ENCODE measurements at places on chromosomes 2 and 18.

- DNase-seq, result no peak
Observed at GRCh38 chr2:3214806-3215404, 162.7 kb downstream of the EIPR1 start.

- DNase-seq, result no peak
Observed at GRCh38 chr2:111965062-111965461, 66.7 kb downstream of the MERTK start.

DNA sequence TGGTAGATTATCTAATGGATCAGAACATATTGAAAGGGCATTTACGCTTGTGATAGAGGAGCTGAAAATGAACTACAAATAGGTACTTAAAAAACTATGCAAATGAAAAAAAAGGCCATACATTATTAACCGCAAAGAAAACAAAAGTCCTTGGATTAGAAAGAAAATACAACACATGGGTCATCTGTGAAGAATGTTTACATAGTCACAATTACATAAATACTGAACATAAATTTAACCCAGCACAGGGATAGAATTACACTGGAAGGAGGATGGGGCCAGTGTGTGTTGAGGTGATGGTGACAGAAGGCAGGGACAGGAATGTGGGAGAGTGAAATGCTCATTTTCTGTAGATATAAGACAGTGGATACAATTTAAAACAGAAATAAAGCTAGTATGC lies 6.6 kb downstream of the NTSR2 start:
- DNase-seq, result no peak

DNA sequence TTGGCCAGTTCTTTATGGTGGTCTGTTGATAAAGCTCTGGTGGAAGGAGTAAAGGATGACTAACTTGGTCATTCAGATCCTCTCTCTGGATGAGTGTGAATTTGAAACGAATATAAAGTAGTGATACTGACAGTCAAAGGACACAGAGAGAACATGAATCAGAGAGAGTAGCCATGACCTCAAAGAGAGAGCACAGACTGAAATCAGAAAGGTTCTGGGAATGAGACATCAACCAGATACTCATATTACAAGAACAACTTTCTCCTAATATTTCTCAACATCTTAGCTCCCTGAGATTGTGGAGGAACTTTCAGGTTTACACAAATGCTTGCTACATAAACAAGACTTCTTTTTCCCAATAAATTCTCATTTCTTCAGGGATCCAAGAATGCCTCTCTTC lies 849.1 kb upstream of the CHAC2 start:
- no peak for DNase-seq

GRCh38 chr2:242011991-242012764 lies 142.6 kb downstream of the RTP5 start:
- DNase-seq, result no peak

DNA sequence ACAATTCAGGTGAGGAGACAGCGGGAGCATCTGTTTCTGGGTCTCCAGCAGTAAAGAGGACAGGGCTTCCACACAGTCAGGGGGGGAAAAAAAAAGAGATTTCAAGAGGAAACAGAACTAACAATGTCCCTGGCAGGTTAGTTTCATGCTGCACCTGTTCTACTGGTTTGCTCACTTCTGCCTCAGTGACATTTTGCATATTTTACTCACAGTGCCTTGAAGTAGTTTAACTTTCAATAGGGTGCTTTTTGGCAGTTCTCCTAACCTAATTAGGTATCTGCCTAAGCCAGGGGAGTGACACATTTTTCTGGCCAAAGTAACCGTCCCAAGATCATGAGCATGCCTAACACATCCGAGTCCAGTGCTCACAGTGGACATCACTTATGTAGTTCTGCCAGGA lies 109.0 kb upstream of the ALK start:
- DNase-seq, result no peak

DNA sequence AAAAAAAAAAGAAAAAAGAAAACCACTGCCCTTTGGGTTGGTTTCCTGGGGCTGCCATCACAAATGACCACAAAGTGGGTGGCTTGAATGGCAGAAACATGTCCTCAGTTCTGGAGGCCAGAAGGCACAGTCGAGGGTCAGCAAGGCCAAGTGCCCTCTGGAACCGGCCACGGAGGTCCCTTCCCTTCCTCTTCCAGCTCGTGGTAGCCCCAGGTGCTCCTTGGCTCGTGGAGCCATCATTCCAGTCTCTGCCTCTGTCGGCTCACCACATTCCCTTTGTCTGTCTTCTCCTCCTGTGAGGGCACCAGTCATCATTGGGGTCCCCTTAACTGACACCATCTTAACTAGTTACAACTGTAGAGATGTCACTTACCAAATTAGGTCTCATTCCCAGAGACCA lies 8.5 kb upstream of the NFATC1 start:
- DNase-seq, result no peak

DNA sequence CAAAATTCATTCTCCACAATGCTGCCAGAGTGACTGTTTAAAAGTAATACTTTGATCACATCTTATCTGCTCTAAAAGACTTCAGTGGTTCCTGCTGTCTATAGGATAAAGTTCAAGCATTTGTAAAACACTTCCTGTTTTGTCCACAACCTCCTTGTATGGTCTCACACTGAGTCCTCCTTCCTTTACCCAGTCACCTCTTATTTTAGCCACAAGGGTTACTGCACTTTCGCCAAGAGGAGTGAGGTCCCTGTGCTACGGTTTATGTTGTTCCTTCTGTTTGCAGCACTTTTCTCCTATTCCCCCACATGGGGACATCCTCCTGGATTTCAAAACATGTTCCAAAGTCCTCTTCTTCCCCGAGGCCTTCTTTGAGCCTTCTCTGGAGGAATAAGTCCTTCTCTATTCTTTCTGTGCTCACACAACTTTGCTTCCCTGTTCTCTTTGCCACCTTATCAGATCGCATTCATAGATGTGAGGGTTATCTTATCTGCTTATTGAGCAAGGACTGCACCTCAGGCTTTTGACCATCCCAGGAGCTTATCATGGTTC lies 112.2 kb upstream of the NABP1 start:
- no peak for DNase-seq

DNA sequence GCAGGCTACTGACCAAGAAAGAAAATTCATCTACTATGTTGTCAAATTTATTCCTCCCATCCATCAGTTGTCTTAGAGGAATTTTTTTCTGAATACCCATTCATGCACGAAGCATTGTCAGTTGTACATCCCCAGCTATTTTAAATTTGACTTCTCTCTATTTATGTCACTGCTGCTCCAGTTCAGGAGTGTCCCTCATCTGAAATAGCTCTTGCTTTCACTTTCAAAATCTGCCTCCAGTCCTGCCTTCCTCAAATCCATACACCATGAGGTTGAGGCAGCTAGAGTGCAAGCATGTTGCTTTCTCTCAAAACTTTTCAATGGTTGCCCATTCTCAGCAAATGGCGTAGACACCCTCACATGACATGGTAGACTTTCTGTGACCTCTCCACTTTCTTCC lies 335.4 kb upstream of the CDH2 start:
- DNase-seq, result no peak

GRCh38 chr2:172447811-172448493 lies 20.6 kb downstream of the ITGA6 start:
- DNase-seq, result no peak

- DNase-seq, result no peak
Observed at GRCh38 chr2:46001741-46002506, 295.3 kb upstream of the EPAS1 start.

GRCh38 chr2:112725545-112726457 lies 5.0 kb downstream of the NT5DC4 start:
- no peak for DNase-seq

DNA sequence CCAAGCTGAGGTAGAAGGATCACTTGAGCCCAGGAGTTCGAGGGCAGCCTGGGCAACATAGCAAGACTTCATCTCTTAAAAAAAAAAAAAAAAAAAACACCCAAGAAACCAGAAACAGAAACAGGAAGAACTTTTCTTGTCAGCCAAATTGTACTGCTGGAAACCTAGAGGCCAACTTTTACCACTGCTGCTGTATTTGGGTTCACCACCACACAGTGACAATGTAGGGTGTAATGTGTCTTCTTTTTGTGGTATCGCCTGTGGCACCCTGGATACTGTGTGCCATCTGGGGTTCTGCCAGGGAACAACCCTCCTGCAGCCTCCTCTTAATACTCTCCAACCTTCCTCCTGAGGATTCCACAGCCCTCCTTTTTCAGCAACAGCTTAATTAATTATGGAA lies 72.6 kb downstream of the STK39 start:
- no peak for DNase-seq

GRCh38 chr2:230762317-230762896 lies 49.8 kb downstream of the CAB39 start:
- DNase-seq, result no peak

- no peak for DNase-seq
Observed at GRCh38 chr2:8312861-8313830, 368.7 kb upstream of the ID2 start.

DNA sequence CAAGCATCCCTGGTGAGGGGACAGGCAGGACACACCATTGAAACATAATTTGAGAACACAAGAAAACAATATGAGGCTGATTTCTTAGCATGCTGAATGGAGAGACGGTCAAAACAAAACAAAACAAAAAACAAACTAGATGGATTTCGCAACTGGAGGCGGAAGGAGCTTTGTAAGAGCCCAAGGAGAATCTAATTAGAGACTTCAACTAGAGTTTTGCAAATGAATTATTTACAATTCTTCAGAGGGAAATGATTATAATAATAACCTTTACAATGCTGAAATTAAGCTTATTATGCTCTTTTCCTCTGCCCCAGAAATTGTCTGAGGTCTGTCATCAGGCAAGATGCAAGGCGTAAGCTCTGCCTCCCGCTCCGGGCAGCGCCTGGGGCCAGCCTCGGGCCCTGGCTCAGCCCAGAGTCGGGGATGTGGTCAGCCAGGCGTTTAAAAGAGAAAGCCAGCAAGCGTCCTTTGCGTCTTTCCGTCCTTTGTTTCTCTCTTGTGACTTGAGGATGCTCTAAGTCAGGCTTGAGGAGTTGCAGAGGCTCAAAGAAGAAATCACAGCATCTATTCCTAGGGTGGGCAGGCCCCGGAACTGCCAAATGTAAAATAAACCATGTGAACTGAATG lies 139.6 kb downstream of the TWIST2 start:
- DNase-seq, result no peak

- no peak for DNase-seq
Observed at GRCh38 chr2:121334581-121335293, 49.7 kb upstream of the TFCP2L1 start.

DNA sequence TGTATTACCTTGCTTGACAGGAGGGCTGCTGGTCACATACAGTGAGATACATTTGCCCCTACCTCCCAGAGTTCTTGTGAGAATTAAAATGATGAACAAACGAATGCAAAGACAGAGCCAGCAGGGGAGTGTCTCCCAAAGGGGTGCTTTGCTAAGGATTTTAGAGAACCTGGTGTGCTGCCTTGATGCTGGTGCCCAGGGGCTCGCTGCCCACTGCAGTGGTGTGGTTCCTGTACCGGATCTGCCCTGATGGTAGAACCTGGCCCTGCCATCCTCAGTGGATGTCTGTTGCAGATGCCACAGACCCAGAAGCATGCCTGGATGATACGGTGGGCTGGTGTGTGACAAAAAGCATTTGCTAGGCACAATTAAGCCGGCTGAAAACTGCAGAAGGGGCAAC lies 414.8 kb upstream of the HS6ST1 start:
- no peak for DNase-seq

DNA sequence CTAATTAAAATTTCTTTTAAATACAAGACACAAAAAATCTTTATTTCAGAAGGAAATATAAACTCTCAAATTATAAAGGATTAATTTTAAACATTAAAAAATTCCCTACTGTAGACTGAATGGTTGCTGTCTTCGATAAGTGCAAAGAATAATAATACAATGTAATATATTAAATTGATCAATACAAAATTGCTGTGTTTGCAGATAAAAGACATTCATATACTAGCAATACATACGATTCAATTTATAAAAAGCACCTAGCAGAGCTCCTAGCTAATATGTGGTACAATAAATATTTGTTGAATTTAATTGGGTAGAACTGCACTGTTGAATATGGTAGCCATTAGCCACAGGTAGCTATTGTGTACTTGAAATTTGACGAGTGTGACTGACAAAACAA lies 6.6 kb downstream of the ZSWIM2 start:
- no peak for DNase-seq

DNA sequence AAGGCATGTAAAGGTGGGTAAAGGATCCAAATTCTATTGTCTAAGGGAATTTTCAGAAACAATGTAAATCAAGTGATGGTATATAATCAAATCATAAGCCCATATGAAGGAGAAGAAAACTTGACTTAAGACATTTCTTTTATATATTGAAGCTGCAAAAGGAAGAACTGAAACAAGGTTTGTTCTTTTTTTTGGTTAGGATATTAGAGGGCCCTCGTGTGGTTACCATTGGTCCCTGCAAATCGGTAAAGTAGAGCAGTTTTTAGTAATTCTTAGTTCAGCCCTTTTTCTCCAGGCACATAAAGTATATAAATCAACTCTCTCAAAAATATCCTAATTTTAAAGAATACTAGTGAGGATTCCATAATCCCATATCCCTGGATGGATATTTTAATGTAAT lies 105.6 kb upstream of the STK17B start:
- DNase-seq, result no peak

All from stimulated activated CD8-positive, alpha-beta memory T cell treated with anti-CD3 and anti-CD28 coated beads, Interleukin-15, amount 100 ng/mL, for 1 hour (primary cell).